ENCODE measurements at places on chromosomes 12 and 14. TPM values are rescaled to one million over a fixed set of nuclear protein-coding genes. Genes with fewer than 3 reads are reported as not detected.

Gene ADAM20
- 1.7 TPM for total RNA-seq

Gene LALBA
- total RNA-seq: not detected

GRCh38 chr12:120019938-120020337 is 30.9 kb downstream of the BICDL1 start:
- DNase-seq: no peak

DNA sequence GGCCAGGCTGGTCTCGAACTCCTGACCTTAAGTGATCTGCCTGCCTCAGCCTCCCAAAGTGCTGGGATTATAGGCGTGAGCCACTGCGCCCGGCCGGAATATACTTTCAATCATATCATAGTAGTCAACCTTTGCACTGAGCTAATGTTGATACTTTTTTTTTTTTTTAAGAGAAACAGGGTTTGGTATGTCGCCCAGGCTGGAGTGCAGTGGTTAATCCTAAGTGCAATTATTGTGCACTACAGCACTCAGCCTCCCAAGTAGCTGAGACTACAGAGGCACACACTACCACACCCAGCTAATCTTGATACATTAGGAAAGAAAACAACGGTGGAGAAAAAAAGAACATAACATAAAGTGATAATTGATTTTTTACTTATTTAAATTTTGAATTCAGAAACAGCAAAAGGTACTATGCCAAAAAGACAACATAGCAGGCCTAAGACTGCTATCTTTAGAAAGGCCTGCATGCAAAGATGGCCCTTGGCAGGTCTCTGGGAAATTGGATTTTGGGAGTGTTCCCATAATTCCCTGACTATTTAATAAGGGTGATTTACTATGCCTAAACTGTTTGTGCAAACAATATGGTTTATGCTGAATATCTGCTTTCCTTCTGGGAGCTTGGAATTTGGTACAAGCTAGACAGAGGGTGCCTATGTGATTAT is 15.5 kb downstream of the BTBD7 start:
- no peak for DNase-seq

DNA sequence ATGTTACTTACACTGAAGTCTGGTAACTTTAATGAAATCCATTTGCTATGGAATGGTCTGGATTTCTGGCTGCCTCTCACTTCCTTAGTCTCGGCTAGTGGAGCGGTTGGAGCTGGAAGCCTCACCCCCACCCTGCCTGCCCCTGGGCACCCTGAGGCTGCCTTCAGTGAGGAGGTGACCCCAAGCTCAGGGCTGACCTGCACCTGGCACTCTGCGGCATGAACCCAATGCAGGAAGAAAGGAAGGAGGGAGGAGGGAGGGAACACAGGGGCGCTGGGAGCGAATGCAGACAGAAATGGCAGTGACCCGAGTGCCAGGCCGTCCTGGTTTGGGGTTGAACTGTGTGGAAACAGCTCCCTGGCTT is 353.1 kb downstream of the TMEM121 start:
- no peak for DNase-seq

GRCh38 chr14:22113401-22113800 is 439.8 kb upstream of the OR4E1 start:
- peak; percentile 41 for DNase-seq

DNA sequence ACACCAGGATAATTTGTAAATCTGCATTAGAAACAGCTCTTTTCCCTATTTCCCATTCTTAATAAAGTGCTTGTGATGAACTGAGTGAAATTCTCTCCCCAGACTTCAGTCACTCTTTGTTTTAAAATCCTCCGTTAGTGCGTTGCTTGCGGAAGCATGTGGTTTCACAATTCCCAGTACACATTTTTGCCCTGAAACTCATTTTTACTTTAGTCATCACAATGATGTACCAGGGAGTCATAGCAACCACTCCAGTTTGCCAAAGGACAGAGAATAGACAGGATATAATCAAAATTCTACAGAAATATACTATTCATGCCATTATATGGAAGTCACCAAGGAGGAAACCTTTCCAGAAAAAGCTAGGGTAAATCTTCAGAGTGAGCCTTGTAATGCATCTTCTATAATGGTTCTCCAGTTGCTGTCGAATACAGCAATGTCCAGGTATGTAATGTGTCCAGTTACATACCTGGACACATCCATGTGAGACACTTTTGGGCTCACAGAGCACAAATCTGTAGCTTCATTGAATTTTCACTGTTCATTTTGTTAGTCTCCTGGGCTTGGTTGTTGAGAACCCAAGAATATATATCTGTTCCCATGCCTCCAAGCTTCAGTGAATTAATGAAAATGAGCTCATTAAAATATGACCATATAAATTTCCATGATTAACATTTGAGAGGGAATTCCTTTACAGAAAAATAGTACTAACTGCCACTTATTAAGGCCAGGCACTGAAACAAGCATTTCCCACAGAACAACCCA is 57.8 kb downstream of the GPR135 start:
- no peak for DNase-seq

GRCh38 chr14:58138714-58139482 is 13.1 kb downstream of the ARMH4 start:
- no peak for DNase-seq

DNA sequence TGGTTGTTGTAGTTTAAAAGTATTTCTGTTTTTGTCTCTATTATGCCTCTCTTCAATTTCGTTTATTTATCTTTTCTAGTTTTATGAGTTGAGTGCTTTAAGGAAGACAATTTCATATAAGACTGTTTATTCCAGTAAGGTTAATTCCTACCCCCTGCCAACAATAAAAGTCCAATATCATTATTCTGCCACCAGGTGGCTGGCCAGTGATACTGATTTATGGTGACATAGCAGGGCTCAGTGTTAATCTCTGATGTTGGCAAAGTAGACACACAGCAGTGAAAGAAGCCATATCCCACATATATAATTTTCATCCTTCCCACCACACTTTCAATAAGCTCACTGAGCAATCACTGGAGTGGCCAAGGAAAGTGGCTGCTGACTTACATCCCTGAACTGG is 69.0 kb upstream of the BMP4 start:
- DNase-seq: no peak

All from CD4-positive, alpha-beta memory T cell (primary cell).